ENCODE measurements at places on chromosomes 12 and 14.

GRCh38 chr14:22370084-22370847 is 218.8 kb downstream of the DAD1 start:
- DNase-seq = peak; percentile 8

DNA sequence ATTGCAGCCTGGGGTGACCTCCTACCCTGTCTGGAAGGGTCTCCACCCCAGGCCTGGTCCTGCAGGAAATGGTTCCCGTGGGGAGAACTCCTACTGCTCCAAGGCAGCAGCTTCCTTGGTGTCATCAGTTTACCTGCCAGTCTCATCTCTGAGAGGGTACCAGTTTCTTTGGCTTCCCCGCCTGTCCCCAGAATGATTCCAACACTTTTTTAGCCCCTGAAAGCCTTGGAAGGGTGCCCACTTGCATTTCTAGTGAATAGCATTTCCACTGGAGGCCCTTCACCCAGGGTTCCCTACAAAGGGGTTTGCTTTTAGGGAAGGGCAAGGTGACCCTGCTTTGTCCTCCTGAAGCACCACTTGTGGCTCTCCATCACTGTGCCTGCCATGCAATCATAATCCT is 284.3 kb downstream of the ZFP36L1 start:
- no peak for DNase-seq

DNA sequence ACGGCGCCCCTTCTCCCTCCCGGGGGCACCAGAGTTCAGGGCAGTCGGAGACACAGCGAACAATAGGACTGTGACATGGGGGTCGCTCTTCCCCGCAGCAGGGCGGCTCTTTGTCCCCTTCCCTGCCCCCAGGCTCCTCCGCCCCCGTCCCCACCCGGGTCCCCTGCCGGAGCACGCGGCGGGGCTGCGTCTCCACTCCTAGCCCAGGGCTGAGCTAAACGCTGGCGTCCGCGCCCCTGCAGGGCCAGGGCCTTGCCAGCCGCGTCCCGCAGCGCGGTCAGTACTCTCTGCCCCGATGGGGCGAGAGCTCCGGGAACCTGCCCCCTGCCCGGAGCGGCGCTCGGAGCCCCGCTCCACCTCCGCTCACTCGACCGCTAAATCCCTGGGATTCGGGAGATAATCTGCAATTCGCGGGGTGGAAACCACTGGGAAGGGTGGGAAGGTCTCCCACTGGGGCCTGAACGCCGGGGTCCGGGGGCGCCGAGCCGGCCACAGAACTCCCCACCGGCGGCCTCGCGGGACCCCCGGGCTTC is 825 bp upstream of the CCDC85C start:
- DNase-seq = no peak

DNA sequence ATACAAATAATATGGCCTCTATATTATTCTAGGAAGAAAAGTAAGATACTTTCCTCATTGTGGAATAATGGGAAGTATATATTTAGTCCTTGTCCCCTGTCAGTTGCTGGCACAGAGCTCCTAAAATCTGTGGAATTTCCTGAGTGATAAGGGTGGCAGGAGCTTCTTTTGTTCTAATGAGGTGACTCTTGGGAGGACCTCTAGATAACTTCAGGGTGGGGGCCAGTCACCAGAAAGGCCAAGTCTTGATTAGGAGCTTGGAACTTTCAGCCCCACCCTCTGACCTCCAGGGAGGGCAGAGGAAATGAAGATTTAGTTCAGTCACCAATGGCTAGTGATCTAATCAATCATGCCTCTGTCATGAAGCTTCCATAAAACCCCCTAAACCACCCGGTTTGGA is 179.9 kb upstream of the PRICKLE1 start:
- no peak for DNase-seq

- peak; percentile 47 for DNase-seq
These were observed 23.0 kb upstream of the EIF2B2 start for GRCh38 chr14:74979442-74980397.

DNA sequence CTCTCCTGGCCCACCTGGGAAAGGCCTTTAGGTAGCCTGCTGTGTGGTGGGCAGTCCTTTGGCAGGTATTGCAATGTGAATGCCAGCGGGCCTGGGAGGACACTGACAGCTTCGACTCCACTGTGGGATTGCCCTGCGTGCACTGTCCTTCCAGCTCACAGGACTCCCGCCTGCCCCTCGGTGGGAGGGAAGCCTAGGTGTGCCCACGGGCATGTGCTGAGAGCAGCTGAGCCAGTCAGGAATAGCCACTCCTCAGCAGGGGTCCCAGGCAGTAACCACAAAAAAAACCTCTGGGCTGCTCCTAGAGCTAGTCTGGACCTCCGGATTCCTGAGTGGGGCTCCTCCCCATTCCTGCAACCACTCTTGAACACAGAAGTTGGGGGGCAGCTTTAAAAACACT is 278.2 kb downstream of the FOXN3 start:
- no peak for DNase-seq

DNA sequence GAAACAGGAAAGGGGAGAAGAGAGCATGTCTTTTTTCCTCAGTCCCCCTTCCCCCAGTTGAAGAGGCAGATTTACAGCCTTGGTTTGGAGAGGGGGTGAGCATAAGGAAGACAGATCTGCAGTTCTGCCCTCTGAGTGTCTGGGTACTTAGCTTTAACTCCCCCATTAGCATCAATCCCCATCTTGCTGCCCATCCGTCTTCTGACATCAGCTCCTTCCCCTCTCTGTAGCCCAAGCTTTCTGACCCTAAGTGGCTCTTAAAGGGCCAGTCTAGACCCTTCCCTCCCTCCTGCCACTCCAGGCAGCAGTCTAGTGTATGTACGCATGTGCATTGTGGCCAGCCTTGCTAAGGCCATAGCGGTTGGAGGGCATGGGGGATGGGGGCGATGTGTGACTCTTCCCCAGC is 7.3 kb downstream of the GPR84 start:
- DNase-seq = peak; percentile 78

- no peak for DNase-seq
These were observed 11.5 kb upstream of the NT5DC3 start for GRCh38 chr12:103852498-103852997.

GRCh38 chr12:87112571-87113345 is 856.6 kb upstream of the MGAT4C start:
- no peak for DNase-seq

- peak; percentile 35 for DNase-seq
These were observed 12.5 kb downstream of the STYK1 start for GRCh38 chr12:10661338-10661737.

- no peak for DNase-seq
These were observed 113.5 kb upstream of the VRK1 start for GRCh38 chr14:96683562-96684289.

DNA sequence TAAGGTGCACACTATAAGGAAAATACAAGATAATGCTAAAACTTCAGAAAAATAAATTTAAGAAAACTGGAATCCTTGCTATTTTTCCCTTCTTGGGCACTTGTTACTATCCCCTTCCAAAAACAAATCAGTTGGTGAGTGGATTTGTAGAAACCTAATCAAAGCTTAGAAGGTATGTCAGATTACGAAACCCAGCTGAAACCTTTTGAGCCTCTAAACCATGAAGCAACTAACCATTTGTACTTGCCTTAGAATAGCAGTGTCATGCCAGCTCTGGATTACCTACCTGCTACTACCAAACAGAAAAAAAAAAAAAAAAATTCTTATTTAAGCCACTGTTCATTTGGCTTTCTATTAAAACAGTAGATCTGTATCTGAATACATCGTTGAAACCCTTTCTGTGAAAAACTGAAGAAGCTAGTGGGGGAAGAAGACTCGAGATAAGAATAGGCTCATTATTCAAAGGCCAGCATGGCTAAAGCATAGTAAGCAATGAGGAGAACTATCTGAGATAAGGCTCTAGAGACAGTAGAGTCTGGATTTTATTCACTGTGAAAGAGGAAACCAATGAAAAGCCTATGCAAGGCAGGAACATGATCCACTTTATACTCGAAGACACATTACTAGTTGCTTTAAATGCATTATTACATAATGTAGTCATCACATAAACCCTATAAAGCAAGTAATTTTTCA is 30.2 kb downstream of the OSBPL8 start:
- DNase-seq = no peak

GRCh38 chr12:72261885-72262284 is 10.3 kb upstream of the TRHDE start:
- DNase-seq = no peak

- DNase-seq = peak; percentile 71
These were observed 104.9 kb downstream of the ZC3H14 start for GRCh38 chr14:88667555-88668273.

GRCh38 chr12:24455811-24456210 is 493.1 kb downstream of the BCAT1 start:
- no peak for DNase-seq

- DNase-seq = no peak
These were observed 14.3 kb downstream of the SLC17A8 start for GRCh38 chr12:100371146-100371545.

Measured in fibroblast of skin of right quadriceps (primary cell).